ENCODE measurements at places on chromosomes 11 and 22.

DNA sequence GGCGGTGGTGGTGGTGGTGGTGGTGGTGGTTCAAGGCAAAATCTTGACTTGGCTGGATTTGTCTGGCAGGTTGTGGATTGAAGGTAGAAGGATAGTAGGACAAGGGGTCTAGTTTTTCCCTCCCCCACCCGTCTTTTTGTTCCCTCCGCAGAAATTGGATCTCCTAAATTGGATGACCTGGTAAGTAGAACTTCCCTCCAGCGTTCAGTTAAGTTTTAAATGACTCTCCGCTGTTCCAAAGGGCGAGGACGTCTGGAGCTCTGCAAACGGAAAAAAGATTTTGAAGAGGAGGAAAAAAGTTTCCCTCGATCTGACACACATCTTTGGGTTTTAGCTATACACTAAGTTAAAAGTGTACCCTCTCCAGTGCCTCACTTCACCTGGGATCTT is 422 bp upstream of the LGR4 start:
- DNase-seq = no peak

DNA sequence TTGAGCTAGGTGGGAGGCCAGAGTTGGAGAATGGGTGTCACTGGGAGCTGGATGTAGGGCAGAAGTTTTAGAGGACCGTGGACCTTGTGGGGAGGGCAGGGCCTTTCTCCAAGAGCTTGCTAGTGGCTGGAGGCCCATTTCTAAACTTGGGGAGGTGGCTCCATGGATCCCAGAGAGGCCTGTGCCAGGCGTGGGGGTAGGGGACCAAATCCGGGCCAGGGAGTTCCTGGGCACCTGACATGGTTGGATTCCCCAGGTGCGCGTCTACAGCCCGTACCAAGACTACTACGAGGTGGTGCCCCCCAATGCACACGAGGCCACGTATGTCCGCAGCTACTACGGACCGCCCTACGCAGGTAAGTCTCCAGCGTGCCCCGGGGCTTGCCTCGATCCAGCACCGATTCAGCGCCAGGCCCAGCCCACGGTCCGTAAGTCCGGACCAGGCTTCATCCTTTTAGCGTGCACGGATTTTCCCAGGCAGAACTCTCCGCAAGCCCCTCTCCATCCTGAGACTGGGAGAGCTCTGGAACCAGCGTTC is 14.2 kb downstream of the PLEKHB1 start:
- no peak for DNase-seq

- DNase-seq = no peak
These were observed 4.6 kb downstream of the NLRP6 start for GRCh38 chr11:282630-283360.

- no peak for DNase-seq
These were observed 40.8 kb upstream of the ACCSL start for GRCh38 chr11:44006917-44007361.

DNA sequence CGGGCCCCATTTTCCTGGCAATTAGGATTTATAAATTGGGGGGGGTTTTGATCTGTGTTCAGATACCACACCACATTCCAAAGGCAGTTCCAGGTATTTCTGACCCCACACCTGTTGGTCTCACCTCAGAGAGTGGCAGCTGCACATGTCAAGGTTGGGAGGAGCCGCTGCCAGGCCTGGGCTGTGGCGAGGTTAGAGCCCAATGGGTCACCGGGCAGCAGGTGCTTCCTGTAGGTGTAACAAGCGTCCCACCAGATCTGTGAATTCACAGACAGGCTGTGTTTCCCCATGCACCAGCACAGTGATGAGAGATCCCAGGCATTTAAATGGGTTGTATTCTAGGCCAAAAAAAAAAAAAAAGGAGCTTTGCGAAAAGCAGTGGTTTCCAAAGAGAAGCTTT is 58.6 kb downstream of the CABIN1 start:
- DNase-seq = no peak

- DNase-seq = no peak
These were observed 60.9 kb downstream of the CELSR1 start for GRCh38 chr22:46476547-46476941.

DNA sequence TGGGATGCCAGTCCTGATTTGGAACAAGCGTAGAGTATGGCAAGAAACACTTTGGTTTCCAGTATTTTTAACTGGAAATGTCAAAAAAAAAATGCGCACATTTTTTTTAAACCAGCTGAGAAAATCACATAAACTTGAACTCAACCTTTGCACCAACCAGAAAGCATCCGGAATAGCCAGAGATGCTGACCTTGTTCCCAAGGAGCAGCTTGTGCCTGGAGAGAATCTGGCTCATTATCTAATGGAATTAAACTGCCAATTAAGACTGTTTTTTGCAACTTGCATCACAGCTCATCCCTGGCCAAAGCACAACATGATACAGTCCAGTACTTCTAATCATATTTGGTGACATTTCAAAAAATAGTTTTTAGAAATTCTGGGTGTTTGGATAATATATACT is 8.4 kb upstream of the ETS1 start:
- no peak for DNase-seq
